HT1080 (cell line): ENCODE measurements at places on chromosomes 13 and 19. TPM values are rescaled to one million over a fixed set of nuclear protein-coding genes. Genes with fewer than 3 reads are reported as not detected.
A peak's percentile ranks its signal among the peaks of the same experiment; 100 is the strongest.

PEAK3 gene
- 0.03 and 0.35 TPM in 2 replicates for total RNA-seq

GRCh38 chr13:77034881-77035280 lies 7.9 kb upstream of the FBXL3 start:
- peak; percentile 80 for DNase-seq

DNA sequence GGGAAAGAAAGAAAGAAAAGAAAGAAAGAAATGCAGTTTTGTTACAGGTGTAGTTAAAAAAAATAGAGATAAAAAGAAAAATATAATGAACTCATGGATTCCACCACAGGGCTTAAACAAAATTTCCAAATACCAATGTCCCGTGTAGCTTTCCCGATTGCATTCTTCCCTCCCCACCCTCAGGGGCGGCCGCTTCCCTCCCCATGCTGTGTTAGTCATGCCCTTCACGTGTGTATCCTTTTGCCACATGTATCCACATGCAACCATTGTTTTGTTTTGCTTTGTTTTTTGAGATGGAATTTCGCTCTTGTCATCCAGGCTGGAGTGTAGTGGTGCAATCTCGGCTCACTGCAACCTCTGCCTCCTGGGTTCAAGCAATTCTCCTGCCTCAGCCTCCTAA lies 3.6 kb upstream of the KMT5C start:
- DNase-seq = peak; percentile 42

- DNase-seq = no peak
Observed at GRCh38 chr13:45132369-45133064, 12.2 kb downstream of the GTF2F2 start.

GRCh38 chr13:59211606-59212005 lies 952.1 kb downstream of the DIAPH3 start:
- no peak for DNase-seq

- DNase-seq = peak; percentile 48
Observed at GRCh38 chr19:47284324-47284899, 9.7 kb downstream of the INAFM1 start.
